ENCODE measurements at places on chromosomes 3 and 15. TPM values are rescaled to one million over a fixed set of nuclear protein-coding genes. Genes with fewer than 3 reads are reported as not detected.
A peak's percentile ranks its signal among the peaks of the same experiment; 100 is the strongest.

HEXA gene
- 162 TPM for polyA plus RNA-seq

GOLGA6L4 gene
- 8.2 TPM for polyA plus RNA-seq

GOLGA8T gene
- polyA plus RNA-seq = 0.75 TPM

PLA2G4D gene
- polyA plus RNA-seq = 0.06 TPM

NCK1 gene
- 23.3 TPM for polyA plus RNA-seq

SPESP1 gene
- polyA plus RNA-seq = 2.3 TPM

TRMT10C gene
- 27.5 TPM for polyA plus RNA-seq

ADPRH gene
- 3.4 TPM for polyA plus RNA-seq

GHRL gene
- polyA plus RNA-seq = 19.9 TPM

LRRC31 gene
- polyA plus RNA-seq = 11.4 TPM

DNA sequence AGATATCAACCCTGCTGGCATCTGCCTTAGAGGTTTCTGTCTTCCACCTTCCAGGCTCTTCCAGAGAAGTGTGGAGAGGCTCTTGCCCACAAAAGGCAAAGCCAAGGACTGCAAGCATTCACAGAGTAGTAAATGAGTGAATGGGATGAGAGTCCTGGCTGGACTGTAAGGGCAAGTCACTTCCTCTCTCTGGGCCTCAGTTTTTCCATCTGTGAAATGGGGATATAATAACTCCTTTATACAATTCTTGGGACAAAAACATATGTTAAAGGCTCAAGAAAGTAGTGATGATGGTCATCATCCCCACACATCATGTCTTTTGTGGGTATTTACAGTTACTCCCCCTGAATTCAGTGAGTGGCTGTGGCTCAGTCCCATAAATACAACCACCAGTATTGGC is 10.7 kb upstream of the FGD5 start:
- peaks cover 32% of the 10 kb centered on the region for H3K4me1 ChIP-seq
- no peak overlapping the region for H3K4me3 ChIP-seq
- no peak for DNase-seq
- H3K27me3 ChIP-seq = peaks cover 48% of the 10 kb centered on the region
- no peaks in the 10 kb centered on the region for H3K36me3 ChIP-seq
- H3K27ac ChIP-seq = no peak overlapping the region

DNA sequence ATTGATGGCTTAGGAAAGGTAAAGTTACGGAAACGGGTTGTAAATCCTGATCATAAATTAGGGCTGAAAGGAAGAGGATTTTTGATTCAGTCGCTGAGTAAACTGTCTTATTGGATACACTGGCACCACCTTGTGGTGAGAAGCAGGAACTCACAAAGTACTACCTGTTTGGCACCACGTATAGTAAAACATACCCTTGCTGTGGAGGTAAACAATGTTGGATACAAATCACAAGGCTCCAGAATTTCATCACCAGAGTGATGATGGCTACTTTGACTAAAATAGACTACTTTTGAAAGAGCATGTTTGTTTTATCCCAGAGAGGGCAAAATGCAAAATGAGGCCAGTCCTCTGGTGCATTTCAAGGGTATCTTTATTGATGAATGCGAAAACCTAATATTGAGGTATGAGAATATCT is 216.9 kb downstream of the IGSF11 start:
- no peaks in the 10 kb centered on the region for H3K27me3 ChIP-seq
- no peak overlapping the region for H3K4me3 ChIP-seq
- no peaks in the 10 kb centered on the region for H3K36me3 ChIP-seq
- H3K27ac ChIP-seq = no peak overlapping the region

- peak; percentile 48 for DNase-seq
- H3K36me3 ChIP-seq = no peaks in the 10 kb centered on the region
- H3K4me1 ChIP-seq = peaks cover 5% of the 10 kb centered on the region
- no peak overlapping the region for H3K27ac ChIP-seq
- no peaks in the 10 kb centered on the region for H3K27me3 ChIP-seq
These were observed 19.1 kb downstream of the KBTBD8 start for GRCh38 chr3:67017211-67017610.

DNA sequence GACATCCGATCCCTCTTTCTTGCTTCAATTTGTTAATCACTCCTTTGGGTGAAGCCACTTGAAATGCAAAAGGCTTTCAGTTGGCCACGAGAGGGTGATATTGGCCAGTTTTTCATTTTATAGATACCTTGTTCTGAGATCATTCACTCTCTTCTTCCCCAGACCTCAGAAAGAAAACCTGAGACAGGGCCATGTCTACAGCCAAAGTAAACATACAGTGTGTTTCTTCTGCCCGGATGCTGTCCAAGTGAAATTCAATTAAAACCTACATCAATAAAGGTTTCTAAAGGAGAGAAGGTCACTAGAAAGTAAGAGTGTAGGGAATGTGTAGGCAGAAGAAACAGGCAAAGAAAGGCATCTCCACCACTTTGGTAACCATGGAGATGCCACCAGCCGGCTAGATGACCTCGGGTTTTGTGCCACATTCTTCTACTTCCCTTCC is 39.5 kb upstream of the FMN1 start:
- no peaks in the 10 kb centered on the region for H3K4me1 ChIP-seq
- no peaks in the 10 kb centered on the region for H3K36me3 ChIP-seq
- H3K27ac ChIP-seq = no peak overlapping the region
- no peak overlapping the region for H3K4me3 ChIP-seq
- H3K27me3 ChIP-seq = peaks cover 7% of the 10 kb centered on the region
- no peak for DNase-seq

DNA sequence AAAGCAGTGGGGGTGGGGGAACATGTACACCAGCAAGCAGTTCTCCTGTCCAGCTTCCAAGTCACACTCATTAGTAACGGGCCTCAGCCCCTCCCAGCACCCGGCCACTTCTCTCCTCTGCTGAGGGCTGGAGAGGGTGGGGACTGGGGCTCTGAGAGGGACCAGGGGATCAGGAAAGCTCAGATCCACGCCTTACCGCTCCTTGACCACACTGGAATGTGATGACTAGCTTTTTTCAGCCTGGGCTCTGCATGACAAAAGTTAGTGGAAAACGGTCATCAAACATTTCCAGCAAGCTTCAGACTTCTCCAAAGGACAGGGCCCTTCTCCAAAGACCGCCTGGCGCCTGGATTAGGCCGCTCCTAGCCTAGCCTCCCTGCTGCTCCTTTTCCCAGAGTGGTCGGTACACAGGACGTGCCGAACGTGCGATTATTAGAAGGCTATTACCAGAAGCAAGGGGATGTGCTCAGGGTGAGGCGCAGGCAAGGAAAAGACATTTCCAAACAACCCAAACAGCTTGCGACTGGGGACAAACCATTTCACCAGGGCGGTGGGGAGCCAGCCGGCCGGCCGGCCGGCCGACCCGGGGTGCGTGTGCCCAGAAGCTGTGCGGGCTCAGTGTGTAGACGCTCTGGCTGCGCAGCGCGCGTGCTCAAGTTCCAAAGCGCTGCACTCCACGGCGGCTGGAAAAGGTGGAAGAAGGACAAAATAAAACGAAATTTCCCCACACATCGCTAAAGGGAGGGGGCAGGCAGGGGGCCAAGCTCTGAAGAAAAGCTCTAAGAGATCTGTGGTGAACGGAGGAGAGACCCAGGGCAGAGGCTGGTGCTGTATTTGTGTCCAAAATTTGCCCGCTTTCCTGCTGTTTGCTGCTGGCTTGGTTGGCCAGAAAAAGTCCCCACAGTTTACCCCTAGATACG is 51.0 kb upstream of the SSR3 start:
- H3K4me1 ChIP-seq = peaks cover 32% of the 10 kb centered on the region
- no peaks in the 10 kb centered on the region for H3K36me3 ChIP-seq
- no peaks in the 10 kb centered on the region for H3K27me3 ChIP-seq
- DNase-seq = peak; percentile 87
- H3K4me3 ChIP-seq = peak overlapping the region; percentile 50

DNA sequence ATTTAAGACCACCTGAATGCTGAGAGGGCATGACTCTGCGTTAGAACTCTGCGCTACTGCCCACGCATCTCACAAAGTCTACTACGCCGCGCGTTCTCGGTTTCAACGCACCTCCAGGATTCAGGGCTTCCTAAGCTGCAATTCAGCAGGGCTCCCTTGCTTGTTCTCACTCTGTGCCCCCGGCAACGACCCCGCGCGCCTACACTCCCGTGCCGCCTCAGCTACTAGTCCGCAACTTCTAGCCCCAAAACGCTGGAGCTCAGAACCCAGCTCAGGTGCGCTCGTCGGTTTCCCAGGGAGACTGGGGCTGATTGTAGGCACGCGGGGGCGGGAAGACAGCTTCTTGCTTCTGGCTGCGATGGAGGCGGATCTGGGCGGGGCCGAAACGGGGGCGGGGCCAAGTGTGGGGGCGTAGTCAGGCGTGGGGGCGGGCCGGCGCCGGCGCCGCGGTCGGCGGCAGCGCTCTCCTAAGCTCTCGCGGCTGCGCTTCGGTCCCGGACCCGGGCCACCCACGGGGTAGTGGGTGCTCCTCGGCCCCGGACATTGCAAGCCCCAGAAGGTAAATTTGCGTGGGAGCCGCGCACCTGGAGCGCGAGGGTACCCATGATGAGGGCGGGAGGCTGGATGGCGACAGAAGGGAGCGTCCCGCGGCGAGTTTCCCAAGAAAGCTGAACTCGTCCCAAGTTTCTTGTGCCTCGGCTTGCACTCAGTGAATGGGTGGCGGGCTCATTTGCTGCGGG is at the start of gene ARHGEF26:
ARHGEF26 (plus strand) TSS at position 430 of the 740 bp plus-strand sequence. CDS start 603 bp downstream, outside the sequence.
- peak within 1 kb of the TSS; percentile 7 for H3K27ac ChIP-seq
- DNase-seq = peak; percentile 66
- H3K27me3 ChIP-seq = peaks cover 2% of the 10 kb centered on the region
- H3K4me1 ChIP-seq = peaks cover 11% of the 10 kb centered on the region
- no peaks in the 10 kb centered on the region for H3K36me3 ChIP-seq
- peak within 1 kb of the TSS; percentile 86 for H3K4me3 ChIP-seq

GRCh38 chr3:128492671-128493569 is at the start of gene GATA2:
Gene GATA2 (minus strand): TSS chr3:128493201. CDS start chr3:128487031, 6,170 bp downstream.
- H3K27ac ChIP-seq = no peak within 1 kb of the TSS
- H3K4me1 ChIP-seq = peaks cover 24% of the 10 kb centered on the region
- peaks cover 98% of the 10 kb centered on the region for H3K27me3 ChIP-seq

GRCh38 chr3:88403319-88403718 is 253.6 kb downstream of the C3orf38 start:
- DNase-seq = no peak
- H3K4me1 ChIP-seq = no peaks in the 10 kb centered on the region
- no peaks in the 10 kb centered on the region for H3K27me3 ChIP-seq
- no peak overlapping the region for H3K27ac ChIP-seq

DNA sequence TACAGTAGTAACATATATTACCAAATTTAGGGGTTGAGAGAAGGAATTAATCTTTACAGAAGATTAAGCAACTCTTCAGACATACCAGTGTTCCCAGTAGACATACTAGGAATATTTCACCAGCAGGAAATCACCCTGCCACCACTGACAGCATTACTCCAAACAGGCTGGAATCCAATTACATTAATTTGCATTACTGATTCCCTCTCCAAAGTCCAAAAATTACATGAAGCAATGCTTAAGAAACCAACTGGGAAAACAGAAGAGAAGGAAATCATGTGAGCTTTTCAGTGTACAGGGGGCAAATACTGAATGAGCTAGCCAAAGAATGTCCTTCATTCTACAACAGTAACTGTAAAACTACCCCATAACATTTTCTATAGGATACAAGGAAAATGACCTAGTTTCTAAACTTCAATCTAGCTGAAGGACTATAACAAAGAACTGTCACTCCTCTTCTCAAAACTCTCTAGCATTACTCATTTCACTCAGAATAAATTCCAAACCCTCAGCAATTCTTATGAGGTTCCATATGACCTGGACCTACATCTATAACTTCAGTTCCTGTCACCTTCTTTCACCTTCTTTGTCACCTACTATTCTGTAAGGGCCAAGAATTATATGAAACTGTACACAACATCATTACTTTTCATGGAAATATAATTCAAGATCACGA is 72.7 kb downstream of the INO80 start:
- no peak overlapping the region for H3K27ac ChIP-seq
- no peak overlapping the region for H3K4me3 ChIP-seq
- H3K4me1 ChIP-seq = no peaks in the 10 kb centered on the region
- no peak for DNase-seq
- peaks cover 48% of the 10 kb centered on the region for H3K36me3 ChIP-seq

DNA sequence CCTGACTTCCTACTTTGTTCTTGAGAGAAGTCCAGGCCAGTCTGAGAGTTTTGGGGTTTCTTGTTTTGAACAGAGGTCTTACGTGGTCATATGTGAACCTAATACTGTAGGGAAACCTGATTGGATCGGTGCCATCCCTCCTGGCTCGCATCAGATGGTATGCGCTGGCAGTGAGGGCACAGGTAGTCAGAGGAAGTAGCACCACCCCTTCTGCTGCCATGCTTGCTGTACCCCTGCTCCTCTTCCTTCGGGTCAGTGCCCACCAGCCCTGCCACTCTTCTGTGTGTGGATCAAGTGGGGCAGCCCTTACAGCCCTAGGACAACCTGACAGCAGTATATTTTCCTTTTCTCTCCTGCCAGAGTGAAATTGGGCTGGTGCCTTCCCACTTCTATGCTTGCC is 39.7 kb downstream of the CHCHD6 start:
- H3K4me1 ChIP-seq = no peaks in the 10 kb centered on the region
- peaks cover 4% of the 10 kb centered on the region for H3K36me3 ChIP-seq
- no peak overlapping the region for H3K4me3 ChIP-seq
- H3K27me3 ChIP-seq = no peaks in the 10 kb centered on the region

- DNase-seq = no peak
- H3K4me1 ChIP-seq = peaks cover 12% of the 10 kb centered on the region
- no peak overlapping the region for H3K27ac ChIP-seq
These were observed 35.4 kb upstream of the TSC22D2 start for GRCh38 chr3:150372722-150373121.

DNA sequence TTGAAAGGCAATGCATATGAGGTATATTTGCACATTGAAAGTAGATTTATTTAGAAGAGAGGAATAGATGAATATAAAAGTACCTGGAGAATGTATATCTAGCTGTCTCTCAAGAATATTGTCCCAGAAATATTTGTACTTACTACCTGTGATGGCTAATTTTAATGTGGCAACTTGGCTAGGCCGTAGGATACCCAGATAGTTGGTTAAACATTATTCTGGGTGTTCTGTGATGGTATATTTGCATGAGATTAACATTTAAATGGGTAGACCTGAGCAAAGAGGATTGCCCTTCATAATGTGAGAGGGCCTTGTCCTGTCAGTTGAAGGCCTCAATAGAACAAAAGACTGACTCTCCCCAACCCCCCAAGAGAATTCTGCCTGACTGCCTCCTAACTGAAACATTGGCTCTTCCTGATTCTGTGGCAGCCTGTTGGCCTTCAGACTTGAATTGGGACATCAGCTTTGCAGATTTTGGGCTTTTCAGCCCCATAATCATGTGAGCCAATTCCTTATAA is 69.4 kb upstream of the FILIP1L start:
- peaks cover 4% of the 10 kb centered on the region for H3K36me3 ChIP-seq
- DNase-seq = no peak
- H3K4me1 ChIP-seq = no peaks in the 10 kb centered on the region
- H3K4me3 ChIP-seq = no peak overlapping the region
- no peaks in the 10 kb centered on the region for H3K27me3 ChIP-seq

GRCh38 chr3:102605153-102605552 is 170.3 kb downstream of the ZPLD1 start:
- H3K36me3 ChIP-seq = no peaks in the 10 kb centered on the region
- H3K27ac ChIP-seq = no peak overlapping the region
- no peak overlapping the region for H3K4me3 ChIP-seq
- no peaks in the 10 kb centered on the region for H3K27me3 ChIP-seq

Data from large intestine (tissue), 12 donors.